COLO829 (cell line): ENCODE measurements at places on chromosomes 3 and 15.

DNA sequence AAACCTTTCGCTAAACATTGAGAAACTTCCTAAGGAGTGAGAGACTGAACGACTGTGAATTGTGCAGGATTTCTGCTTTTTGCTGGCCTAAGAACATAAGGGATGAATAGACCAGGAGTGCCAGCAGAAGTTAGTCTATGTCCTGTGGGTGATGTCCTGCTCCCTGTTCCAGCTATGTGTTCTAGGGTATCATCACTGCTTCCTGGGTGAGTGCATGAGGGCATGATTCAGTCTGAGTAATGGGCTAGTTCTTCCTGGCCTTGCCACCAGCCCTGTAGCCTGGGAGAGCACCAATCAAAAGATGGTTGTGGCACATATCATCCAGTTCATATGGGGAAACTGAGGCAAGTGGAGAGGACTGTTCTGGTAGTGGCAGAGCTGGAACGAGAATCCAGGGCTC, 153.9 kb upstream of the TPM1 start:
- DNase-seq, result no peak

DNA sequence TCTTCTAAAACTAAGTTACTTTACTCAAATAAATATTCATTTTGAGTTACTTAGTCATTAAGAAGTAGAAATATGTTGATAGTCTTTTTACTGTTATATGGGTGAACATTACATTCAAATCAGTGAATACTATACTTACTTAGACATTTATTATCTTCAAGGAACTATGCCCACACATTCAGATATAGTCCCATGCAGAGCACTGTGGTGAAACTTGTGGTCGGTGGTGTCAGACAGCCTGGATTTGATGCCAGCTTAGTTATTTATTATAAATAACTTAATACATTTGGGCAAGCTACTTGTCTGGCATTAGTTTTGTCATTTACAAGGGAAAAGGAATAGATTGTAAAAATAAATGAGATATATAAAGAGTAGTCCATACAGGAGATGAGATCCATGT, 149.5 kb downstream of the RAP2B start:
- no peak for DNase-seq

DNA sequence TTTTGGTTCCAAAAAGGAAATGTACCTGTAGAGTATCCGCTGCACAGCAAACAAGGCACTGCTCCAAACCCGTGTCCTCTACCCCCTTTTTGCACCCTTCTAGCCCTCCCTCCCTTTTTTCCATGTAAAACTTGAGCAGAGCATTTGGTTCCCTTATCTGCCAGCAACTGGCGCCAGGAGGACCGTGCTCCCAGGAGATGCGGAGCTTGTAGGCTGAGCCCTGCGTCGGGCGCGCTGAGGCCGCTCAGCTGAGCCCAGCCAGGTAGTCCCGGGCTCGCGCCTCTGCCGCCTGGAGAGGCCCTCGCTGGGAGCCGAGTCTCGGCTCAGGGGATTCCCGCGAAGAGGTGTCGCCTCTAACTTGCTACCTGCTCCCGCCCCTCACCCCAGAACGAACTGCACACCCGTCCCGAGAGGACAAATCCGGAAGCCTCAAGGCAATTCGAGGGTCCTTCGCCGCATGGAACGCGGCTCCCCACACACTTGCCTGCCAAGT, 575 bp downstream of the TRPM7 start:
- no peak for DNase-seq

DNA sequence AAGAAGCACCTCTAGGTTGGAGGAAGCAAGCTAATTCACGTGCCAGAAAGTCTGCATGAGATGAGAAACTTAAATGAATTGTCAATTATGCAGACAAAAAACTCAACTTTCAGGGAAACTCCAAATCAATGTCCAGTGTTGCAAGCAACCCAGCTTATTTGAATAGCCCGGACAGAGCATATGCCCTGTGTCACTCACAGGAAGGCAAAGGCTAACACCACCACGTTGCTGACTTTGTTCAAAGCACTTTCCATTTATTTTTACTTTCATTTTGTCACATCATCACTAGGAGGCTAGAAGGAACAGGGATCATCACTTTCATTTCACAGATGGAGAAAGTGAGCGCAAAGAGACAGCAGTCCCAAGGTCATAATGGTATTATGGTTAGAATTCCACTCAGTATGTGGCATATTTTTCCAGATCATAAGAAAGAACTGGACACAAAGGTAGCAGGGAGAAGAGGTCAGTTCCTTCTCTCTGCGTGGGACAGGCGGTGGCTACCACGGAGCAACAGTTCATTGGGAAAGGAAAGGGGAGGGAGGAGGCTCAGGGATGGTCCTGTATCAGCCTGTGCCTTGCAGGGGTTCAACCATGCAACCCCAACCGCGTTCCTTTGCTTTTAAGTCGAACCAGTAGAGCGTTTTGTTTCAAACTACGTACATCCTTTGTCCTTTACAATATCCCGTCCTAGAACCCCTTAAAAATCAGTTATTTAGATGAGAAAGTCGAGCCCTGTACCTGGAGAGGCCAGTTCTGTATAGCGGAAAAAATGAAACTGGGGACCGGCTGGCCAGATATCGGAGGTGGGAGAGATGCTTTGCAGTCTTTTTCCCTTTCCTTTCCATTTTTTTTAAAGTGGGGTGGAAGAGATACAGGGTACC, 1.1 kb downstream of the HEG1 start:
- DNase-seq, result peak; percentile 84

DNA sequence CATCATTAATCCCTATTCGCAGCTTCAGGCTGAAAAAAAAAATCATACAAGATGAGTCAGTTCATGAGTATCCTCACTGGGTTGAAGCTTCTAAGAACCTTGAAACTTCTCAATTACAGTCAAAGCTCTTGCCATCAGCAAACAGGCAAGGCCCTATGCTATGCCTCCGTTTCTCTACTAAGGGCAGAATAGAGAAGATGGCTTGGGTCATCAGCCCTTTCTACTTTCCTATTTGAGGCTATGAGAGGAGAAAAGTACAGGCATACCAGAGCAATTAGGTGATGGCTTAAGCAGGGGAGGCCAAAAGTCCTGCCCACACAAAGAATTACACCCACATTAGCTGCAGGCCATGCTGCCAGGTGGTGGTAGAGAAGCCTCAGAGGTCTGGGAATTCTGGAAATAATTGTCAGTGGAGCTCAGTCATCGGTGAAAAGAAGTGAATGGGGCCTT, 89.0 kb downstream of the MRPL46 start:
- peak; percentile 65 for DNase-seq

- no peak for DNase-seq
Observed at GRCh38 chr3:183824761-183825455, 469 bp downstream of the MAP6D1 start.

DNA sequence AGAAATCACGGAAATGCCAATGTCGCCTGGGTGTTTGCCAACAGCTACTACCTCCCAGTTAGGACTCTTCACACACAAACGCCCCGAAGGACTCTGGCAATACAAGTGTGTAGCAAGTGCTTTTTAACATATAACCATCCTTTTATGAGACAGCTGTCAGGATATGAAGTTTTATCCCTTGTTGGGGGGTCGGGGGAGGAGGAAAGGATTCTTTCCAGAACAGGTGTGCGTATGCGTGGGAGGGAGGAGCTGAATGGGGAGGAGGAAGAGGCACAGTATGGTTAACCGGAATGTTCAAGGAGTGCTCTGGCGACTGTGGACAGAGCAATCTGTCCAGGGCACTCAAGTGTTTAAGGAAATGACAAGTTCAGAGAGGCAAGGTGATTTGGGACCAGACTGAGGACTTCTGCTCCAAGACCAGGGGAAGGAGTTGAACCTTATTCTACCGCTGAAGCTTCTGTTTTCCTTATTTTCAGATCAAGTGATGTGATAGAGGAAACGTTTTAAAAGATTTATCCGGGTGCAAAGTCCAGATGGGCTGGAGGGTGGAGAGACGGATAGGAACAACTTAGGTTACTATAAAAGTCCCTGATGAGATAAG, 1.3 kb downstream of the TSPAN3 start:
- DNase-seq, result no peak

- DNase-seq, result no peak
Observed at GRCh38 chr15:30063835-30064546, 18.8 kb upstream of the GOLGA8J start.

GRCh38 chr15:100665570-100665969, 63.2 kb downstream of the ASB7 start:
- DNase-seq, result no peak

DNA sequence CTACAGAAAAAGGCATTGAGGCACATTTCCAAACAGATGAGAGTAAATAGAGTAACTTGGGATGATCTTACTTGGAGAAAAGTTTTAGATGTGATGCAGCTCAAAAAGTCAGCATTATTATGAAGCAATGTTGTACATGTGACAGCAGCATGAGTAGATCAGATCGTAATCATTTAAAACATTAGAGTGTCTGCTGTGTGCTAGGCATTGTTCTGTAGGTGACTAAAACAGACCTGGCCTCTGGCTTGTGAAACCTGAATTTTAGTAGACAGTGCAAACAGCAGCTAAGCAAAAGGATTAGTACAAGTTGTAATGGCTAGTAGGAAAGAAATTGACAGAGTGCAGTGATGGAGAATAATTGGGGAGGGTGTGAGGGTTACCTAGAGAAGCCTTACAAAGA, 15.1 kb downstream of the UBE2E1 start:
- no peak for DNase-seq

DNA sequence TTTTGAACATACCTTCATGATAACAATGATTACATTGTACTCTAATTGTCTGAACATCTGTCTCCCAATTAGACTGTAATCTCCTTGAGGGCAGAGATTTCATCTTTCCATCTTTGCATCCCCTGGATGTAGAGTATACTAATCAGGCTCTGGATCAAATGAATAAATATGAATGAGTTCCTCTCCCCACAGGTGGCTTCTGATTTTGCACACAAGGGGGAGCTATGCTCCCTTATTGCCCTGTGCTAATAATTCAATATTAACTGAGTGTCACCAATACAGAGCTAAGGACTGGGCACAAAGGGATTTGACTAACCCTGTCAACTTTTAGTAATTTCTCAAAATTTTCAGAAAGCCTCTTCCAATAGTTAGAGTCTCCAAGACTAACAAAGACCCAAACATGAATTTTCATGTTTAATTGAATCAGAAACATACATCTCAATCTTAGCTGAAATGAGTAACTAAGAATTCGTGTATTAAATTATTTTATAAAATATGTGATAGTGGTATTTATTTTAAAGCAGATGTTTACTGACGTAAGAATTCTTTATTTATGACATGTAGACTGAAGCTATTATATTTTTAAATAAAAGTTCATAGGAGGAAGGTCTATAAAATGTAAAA, 3.0 kb downstream of the DUOXA1 start:
- DNase-seq, result peak; percentile 7

GRCh38 chr15:55991802-55992768, 1.3 kb downstream of the NEDD4 start:
- no peak for DNase-seq

DNA sequence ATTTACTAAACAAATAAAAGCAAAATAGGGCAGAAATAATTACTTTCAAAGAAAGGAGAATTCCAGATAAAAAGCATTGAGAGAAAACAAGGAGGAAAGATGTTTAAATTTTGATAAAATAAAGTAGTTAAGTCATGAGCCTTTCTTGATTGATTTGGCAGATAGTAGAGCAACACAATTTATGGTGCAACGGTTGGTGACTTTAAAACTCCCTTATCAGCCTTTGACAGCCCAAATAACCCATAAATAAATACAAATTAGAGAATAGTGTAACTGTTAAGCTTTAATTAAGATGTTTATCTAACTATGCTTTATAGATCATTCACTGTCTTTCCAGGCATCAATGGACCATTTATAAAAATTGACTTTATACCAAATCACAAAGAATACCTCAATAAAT, 54.0 kb upstream of the EIF1B start:
- DNase-seq, result no peak

DNA sequence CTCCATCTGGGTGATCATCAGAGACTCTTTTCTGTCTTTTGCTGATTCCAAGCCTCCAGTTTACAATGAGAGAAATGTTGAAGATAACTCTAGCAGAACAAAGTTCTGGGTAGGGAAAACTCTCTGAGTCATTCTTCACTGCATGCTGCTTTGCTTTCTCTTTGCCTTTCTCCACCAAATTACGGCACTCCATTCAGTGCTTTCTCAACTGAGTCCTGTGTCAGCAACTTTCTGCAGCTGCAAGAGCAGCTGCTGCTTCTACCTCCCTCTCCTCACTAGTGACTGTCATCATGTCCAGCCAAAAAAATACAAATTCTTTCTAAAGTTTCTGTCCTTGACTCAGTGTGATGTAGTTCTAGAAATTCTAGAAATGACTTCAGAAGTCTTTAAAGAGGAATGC, 953.8 kb downstream of the IGSF11 start:
- no peak for DNase-seq

DNA sequence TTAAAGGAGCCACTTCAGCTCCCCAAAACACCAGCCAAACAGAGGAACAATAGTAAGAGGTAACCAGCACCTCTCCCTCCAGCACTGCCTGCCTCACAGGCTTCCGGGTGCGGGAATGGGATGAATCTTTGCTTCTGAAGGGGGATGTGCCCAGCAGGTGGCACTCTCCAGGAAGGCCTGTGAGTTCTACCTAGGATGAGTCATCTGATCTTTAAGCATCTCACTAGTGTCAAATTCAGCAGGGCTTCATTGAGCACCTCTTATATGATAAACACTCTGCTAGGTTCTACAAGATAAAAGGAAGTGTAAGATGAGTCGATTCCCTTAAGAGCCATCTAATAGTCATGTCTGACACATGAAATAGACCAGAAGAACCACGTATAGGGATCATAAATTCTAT, 237.4 kb upstream of the UMPS start:
- DNase-seq, result peak; percentile 88

GRCh38 chr3:140088513-140088912, 153.5 kb downstream of the CLSTN2 start:
- no peak for DNase-seq

GRCh38 chr15:91887321-91887720, 33.8 kb downstream of the SLCO3A1 start:
- DNase-seq, result no peak

DNA sequence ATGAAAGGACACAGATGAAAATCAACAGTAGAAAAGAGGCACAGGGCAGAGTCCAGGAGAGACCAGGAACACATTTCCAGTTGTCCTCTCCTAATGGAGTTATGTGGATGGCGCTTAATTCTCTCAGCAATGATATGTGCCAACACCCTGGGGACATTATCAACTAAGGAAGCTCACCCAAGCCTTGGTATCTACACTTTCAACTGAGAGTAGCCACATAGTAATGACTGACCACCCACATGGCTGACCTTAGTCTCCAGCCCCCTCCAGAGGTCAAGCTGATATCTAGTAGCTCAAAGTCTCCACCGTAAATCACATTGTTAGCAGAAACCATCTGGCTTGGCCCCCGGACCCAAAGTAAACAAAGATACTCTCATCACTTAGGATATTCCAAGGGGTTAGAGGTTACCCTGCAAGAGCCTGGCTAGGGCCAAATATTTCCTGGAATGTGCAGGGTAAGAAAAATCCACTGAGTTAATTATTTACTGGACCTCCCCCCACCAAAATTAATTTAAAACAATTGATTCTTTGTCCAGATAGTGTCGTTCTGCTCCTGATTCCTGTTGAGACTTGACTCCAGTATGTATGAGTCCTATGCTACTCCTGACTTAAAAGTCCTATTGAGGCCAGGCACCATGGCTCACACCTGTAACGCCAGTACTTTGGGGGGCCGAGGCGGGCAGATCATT, 24.8 kb downstream of the GABRR3 start:
- no peak for DNase-seq

- no peak for DNase-seq
Observed at GRCh38 chr15:45903283-45903682, 268.5 kb downstream of the SQOR start.

- DNase-seq, result no peak
Observed at GRCh38 chr3:175518459-175518858, 659.3 kb downstream of the NAALADL2 start.

GRCh38 chr3:102038477-102039142, 189.3 kb downstream of the NFKBIZ start:
- DNase-seq, result no peak
